ENCODE measurements at places on chromosomes 3 and 15.

DNA sequence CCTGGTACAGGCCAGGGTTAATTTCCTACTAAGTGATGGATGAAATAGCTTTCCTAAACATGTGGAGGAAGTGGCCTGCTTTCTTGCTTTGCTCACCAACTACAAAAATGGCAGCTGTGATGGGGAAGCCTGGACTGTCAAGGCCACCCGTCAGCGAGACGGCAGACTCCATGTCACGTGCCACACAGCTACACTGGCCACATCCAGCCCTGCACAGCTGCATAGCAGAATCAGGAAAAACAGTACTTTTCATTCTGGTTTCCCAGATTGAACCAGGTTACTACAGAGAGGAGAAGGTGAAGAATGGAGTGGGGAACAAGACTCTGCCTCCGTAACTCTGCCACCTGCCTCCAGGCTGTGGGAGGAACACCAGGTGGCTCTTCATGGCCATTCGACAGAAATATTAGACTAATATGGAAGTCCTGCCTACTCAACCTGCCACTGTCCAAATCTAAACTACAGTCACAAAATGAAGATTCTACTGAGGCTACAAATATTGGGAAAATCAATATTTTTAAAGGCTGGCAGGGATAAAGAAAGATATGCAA, 174.3 kb downstream of the MAGI1 start:
- DNase-seq = no peak

DNA sequence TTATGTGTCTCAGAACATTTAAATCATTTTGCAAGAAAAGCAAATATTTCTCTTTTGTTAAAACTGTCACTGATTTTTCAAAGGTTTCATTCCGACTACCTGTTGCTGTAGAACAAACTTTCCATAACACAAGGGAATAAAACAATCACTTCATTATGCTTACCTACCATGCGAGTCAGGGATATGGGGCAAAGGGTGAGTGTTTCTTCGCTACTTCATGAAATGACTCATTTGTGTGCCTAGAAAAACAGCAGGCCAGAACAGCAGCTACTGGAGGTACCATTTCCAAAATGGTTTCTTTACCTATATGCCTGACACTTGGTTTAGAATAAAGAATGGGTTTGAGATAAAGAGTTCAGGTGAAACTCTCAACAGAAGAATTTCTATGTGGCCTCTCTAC, 712.5 kb downstream of the PLOD2 start:
- no peak for DNase-seq

DNA sequence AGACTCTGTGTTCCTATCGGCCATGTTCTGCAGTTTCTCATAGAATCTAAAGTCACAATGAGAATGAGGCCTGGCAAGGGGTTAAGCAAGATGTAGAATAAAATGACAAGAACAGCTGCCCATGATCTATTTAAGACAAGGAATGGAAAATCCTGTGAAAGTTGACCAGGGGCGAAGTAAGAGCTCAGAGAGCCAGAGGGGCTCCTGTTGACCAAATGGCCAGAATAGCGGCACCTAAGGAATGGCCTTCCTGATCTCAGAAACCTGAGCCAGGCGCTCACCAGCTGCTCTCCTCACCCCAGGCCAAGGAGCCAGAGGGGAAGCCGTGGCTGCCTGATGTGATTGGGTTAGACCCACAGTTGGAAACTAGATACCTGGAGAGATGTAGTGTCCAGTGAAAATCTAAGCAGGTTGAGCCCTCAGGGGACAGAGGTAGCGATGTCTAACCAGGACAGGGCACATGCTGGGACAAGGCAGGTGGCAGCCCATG, 106.1 kb upstream of the NDN start:
- DNase-seq = no peak

- peak; percentile 81 for DNase-seq
Measured at GRCh38 chr3:125146626-125147490, 65.7 kb downstream of the SLC12A8 start.

DNA sequence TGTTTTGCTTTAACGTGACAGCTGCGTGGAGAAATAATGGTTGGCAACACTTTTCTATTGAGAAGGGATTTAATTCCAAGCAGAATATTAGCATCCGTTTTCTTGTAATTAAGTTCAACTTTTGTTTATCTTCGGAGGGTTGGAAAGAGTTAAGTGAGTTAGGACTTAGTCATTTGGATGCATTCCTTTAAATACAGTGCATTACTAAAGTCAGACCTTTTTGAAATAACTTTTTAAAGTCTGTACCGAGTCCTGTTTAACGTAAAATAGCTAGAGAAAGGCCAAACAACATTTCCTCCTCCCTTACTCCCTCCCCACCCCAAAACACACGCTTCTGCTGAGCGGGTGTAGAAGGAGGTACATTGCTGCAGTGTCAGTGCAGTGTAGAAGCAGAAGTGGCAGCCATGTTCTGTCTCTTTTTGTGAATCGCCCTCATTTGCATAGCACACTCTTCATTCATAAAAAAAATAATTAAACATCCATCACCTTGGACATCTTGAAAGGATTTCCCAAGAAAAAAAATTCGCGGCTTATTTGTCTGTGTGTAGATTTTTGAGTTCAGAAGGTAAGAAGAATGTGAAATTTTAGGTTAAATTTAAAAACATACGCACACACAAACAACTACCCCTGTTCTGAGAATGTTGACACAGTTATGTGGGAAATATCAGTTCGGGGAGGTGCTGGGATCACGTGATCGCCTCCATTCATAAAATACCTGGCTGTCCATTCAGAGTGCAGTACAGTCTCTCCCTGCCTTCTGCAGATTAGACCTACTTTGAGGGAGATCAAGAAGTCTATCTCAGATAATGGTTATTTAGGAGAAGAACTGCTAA, 1.6 kb downstream of the SPRED1 start:
- peak; percentile 54 for DNase-seq

DNA sequence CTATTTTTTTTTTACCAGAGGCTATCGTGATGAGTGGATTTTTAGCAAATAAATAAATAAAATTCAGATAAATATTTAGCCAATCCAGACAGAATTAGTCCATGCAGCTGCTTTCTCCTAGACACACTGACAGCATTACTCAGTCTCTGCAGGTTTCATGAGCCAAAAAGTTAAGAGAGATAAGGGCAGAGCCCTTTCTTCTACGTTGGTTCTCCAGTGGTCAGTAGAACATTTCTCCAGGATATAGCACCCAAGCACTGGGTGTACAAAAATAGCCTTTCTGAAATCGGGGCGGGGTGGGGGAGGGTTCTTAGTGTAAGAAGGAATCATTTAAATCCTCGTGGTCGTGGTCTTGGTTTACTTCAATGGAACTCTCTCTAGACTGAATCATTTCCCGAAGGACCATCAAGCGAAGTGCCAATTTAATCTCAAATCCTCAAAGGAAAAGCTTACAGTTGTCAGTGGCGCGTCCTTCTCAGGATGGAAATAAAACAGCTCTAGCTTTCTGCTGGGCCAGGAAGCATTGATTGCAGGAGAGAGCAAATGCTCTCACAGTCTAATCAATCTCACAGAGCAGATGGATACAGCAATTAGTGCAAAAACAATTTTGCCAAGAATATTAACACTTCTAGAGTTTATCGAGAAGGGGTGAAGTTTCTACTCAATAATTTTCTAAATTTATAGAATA, 86.2 kb downstream of the SATB1 start:
- DNase-seq = no peak

- no peak for DNase-seq
Measured at GRCh38 chr3:107034142-107034541, 343.1 kb upstream of the CCDC54 start.

DNA sequence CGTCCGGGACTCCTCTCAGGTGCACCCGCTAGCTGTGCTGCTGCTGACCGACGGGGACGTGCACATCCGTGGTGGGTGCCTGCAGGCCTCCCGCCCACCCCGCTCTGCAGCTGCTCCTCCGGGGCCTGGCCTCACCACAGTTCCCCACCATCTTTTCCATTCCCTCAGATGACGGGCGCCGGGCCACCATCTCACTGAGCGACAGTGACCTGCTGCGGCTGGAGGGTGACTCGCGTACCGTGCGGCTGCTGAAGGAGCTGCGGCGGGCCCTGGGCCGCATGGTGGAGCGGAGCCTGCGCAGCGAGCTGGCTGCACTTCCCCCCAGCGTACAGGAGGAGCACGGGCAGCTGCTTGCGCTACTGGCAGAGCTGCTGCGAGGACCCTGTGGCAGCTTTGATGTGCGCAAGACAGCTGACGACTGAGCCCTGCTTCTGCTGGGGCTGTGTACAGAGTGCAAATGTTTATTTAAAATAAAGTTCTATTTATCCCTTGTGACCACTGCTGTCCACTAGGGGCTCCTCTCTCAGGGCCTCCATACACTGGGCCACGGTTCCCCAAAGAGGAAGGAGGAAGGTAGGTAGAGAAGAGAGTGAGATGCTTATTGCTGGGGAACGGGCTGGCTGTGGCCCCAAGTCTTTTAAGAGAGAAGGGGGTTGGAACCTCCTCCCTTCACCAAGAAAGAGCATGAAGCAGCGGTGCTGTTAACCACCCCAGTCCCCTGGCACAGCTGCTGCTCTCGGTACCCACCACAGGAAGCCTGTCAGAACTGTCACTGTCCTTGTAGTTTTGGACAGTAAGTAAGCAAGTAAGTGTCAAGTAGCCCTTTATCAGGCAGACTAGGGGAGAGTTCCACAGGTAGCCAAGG, 47.0 kb downstream of the DHX30 start:
- DNase-seq = no peak

DNA sequence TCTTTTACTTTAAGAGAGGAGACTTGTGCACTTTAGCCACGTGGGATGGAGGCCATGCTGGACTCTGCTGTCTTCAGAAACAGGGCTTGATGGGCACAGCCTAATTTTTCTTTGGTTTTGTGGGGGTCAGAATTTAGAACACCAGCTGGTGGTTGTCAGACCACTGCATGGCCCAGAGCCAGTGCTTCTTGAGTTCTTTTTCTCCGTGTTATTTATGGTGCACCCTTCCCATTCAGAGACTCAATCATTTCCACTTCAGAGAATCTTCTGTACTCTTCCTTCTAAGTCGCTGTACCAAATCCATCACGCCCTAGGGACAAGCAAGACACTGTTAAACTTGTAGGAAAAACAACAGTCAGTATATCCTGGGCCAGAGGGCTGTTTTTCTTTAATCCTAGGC, 20.1 kb downstream of the PRR23A start:
- no peak for DNase-seq

DNA sequence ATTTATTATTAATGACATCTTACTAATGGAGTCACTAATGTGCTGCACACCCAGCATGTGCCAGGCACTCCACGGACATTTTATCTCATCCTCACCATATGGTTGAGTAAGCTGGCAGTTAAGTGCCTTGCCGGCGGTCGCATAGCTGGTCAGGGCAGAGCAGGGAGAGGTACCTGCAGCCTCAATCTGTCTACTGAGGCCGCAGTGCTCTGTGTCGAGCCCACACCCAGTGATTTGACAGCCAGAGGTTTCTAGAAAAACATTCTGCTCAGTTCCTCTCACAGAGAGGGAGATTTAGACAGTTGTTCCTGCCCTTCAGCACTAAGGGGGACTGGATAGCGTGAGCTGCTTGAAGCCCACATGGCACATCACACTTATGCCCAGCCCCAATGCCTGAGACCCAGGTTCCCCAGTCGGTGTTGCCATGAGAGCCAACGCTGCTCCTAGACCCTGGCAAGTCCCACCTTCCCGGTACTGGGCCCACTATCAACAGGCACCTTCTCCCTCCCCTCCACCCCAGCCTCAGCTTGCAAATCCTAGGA, 2.6 kb downstream of the LIPC start:
- DNase-seq = no peak

DNA sequence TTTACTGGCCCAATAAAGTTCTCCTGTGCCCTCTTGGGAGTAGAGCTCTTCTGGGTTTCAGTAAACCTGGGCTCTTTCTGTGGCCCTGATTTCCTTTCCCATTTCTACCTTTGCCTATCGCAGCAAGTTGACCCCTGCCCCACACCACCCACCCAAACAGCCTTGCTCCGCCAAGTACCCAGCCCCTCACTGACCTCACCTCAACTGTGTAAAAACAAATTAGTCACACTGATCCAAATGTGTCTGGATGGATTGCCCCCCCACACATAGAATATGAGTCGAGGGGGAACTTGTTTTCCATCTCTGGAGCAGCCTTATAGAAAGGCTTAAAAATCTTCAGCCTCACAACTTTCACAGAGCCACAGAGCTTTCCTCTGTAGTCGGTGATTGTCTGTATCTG, 28.6 kb upstream of the VEPH1 start:
- DNase-seq = no peak

GRCh38 chr3:109132801-109133473, 3.6 kb upstream of the C3orf85 start:
- no peak for DNase-seq

GRCh38 chr3:109563149-109563548, 225.8 kb upstream of the DPPA4 start:
- peak; percentile 60 for DNase-seq

DNA sequence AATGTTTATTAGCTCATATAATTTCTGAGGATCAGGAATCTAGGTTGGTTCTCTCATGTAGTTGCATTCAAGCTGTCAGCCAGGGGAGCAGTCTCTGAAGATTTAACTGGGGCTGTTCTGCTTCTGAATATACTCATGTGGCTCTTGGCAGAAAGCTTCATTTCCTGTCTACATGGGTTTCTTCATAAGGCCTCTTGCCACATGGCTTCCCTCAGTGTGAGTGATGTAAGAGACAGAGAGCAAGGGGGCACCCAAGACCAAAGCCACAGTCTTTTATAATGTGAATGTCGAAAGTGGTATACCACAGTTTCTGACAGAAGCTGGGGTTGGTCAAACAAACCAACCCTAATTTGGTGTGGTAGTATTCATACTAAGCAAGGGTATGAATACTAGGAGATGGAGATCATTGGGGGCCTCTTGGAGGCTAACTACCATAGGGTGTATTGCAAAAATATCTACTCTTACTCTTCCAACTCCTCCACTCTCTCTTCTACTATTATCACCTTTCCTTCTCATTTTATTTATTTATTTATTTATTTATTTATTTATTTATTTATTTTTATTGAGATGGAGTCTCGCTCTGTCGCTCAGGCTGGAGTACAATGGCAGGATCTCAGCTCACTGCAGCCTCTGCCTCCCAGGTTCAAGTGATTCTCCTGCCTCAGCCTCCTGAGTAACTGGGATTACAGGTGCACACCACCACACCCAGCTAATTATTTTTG, 123.8 kb downstream of the B3GALNT1 start:
- peak; percentile 92 for DNase-seq

GRCh38 chr15:44882499-44882968, 74.0 kb upstream of the TERB2 start:
- no peak for DNase-seq

- DNase-seq = no peak
Measured at GRCh38 chr3:197706658-197707057, 30.0 kb downstream of the RUBCN start.

- DNase-seq = no peak
Measured at GRCh38 chr15:62757535-62757934, 285.0 kb upstream of the TPM1 start.

- DNase-seq = no peak
Measured at GRCh38 chr3:31448035-31448881, 84.5 kb upstream of the STT3B start.

GRCh38 chr15:29612701-29613100, 209.6 kb downstream of the TJP1 start:
- DNase-seq = no peak

DNA sequence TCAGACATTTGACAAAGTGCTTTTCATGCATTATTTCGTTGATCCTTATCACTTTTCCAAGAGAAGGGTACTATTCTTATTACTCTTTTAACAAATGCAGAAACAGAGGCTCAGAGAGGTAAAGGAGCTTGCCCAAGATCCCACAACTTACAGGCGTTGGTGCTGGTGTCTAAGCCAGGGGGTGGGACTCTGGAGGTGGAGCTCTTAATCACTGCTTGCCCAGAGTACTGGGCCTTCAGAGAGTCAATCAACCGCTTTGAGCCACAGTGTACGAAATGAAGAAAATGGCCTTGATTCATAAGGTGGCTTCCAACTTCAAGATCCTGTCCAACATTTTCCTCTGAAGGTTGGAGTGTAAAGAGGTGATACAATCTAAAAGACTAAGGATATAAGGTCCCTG, 211.5 kb downstream of the NECTIN3 start:
- no peak for DNase-seq

GRCh38 chr15:63493436-63493835, 11.0 kb upstream of the USP3 start:
- DNase-seq = no peak
